NCI-H2081 treated with DMSO at 0.1 percent for 48 hours (cell line): ENCODE measurements at places on chromosomes 3 and 15.

- no peak for DNase-seq
Measured at GRCh38 chr3:14388201-14388600, 14.2 kb upstream of the SLC6A6 start.

- no peak for DNase-seq
Measured at GRCh38 chr3:153658136-153658535, 463.1 kb upstream of the ARHGEF26 start.

DNA sequence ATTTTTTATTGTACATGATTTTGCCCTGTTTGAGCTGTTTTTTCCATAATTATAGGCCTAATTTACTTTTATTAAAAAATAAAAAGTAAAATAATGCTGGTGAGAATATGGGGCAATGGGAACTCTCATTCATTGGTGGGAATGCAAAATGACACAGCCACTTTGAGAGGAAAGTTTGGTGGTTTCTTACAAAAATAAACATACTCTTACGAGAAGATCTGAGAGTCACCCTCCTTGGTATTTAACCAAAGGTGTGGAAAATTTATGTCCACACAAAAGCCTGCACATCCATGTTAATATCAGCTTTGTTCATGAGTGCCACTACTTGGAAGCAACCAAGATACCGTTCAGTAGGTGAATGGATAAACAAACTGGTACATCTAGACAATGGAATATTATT is 9.8 kb downstream of the MUC13 start:
- DNase-seq: no peak

- DNase-seq: no peak
Measured at GRCh38 chr3:44184319-44184953, 57.2 kb upstream of the TOPAZ1 start.

DNA sequence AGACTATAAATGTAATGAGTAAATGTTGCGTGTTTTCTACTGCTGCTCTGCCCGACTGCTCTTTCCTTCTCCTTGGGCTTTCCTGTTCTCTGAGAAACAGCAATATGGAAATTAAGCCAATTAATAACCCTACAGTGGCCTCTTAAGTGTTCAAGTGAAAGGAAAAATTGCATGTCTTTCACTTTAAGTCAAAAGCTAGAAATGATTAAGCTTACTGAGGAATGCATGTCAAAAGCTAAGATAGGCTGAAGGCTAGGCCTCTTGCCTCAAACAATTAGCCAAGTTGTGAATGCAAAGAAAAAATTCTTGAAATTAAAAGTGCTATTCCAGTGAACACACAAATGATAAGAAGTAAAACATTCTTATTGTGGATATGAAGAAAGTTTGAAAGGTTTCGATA is 55.0 kb downstream of the ATP2C1 start:
- DNase-seq: no peak

DNA sequence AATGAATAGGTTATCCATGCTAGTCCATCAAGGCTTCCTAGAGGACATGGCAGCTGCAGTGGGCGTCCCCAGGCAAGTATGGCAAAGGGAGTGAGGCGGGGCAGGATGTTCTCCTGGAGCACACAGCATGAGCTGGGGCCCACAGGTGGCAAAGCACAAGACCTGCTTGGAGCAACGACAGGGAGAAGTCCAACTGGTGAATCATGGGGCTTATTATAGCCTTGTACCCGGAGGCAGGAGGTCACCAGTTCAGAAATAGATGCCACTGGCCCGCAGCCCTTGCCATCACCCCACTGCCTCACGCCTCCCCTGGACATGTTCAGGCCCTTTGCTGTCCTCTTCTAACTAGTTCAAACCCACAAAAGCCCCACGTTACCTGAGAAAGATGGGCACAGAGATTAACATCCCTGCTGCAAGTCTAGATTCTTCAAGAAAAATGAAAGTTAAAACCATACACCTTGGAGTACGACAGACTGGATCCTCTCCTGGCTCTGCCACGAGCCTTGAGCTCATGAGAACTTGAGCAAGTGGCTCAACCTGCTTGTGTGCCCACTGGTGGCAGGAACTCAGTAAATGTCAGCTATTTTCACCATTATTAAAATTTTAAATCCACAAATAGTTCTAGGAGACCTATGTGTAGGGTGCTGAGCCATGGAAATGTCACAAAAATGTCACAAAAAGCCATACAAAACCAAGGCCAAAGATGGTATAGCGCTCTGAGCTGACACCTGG is 1.8 kb upstream of the SRGAP3 start:
- DNase-seq: no peak

DNA sequence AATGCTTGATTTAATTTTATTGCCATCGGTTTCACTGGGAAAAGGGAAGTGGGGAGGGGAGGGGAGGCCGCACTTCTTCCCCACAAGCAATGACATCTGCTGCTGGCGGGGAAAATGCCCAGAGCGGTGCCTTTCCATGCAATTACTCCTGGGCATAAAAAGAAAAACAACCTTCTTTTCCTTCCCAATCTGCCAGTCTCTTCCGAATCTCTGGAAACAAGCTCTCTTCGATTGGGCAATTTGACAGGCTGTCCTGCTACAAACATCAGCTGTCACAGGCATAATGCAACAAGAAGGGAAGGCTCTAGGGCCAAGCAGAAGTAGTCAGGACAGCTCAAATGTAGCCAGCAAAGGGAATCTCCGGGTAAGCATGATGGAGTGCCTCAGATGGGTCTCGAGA is 93.4 kb upstream of the STRIT1 start:
- no peak for DNase-seq

GRCh38 chr3:12471241-12471640 is 13.0 kb upstream of the TSEN2 start:
- no peak for DNase-seq
